ENCODE measurements at places on chromosomes 16 and 17. TPM values are rescaled to one million over a fixed set of nuclear protein-coding genes. Genes with fewer than 3 reads are reported as not detected.

DNA sequence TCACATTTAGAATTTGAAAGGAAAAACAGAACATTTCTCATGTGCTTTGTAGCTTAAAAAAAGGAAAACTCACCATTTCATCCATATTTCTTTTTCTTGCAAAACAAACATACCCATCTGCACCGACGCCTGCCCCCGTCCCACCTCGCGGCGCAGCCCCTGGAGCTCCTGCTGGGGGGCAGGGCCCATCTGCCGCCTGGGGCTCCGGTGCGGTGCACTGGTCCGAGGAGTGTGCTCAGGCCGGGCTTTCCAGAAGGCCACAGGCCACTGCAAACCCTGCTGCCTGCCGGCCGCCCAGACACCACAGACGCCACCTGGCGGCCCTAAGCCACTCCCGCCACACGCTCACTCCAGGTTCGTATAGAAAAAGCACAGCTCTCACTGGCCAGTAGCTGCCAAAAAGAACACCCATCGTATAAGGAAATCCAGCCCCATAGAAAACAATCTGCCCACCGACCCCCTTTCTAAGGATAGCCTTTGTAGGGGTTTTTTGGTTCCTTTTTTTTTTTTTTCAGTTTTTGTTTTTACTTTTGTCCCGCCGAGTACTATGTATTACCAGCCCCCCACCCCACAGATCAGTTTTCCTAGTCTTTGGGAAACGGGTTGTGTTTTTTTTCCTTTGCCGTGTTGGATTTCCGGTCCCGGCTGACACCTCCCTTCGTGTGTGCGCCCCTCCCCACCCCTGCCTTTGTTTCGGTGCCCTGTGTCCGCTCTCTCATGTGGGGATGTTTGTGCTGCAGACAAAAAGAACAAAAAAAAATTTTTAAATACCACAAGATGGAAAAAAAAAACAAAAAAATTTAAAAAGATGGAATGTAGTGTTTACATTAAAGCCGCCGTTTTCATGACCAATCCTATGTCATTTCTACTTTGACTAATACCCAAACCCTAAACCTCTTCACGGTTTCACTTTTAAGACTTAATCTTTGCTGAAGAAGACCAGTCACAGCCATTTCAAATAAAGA is 68.8 kb downstream of the AMFR start:
- no peaks in the 10 kb centered on the region for H3K27me3 ChIP-seq
- H3K36me3 ChIP-seq, result no peaks in the 10 kb centered on the region
- peak; percentile 76 for DNase-seq
- peak overlapping the region; percentile 93 for H3K27ac ChIP-seq
- H3K4me1 ChIP-seq, result peaks cover 29% of the 10 kb centered on the region
- H3K4me3 ChIP-seq, result peak overlapping the region; percentile 84

DNA sequence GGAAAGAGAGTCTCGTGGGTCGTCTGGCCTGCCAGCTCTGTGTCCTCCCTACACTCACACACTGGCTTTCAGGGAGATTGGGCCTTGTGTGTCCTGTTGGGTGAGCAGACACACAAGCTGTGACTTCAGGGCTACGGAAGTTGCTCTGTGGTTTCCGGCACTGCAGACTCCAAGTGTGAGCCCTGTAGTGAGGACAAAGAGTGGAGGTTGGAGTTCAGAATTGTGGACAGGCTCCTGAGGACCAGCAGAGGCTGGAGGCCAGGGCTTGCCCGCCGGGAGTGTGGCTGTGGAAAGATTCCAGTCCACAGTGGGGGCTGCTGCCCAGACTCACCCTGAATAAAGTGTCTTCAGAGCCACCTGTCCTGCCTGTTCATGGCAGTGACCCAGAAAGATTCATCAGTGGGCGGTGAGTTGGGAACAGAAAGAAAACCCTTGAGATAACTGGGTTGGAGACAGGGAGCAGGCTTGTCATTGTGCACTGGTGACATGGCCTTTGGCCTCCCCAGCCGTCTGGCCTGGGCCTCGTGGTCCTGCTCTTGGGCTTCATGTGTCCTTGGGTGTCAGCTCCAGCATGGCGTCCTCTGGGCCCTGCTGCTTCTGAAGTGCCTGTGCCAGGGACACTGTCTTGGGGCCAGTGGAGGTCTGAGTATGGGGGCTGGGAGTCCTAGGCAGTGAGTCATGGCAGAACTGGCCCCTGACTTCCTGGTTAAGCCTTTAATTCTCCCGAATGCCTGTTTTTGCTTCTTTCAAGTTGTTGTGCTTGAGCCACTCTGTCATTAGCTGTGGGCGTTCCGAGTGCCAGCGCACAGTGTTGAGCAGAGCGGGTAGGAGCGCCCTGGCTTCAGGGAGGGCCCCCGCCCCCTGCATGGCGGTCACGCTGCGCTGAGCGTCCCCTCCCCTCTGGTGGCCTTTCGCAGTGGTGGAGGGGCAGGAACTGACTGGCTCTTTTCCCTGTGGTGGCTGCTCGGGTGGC is 19.9 kb upstream of the ZNF750 start:
- peak overlapping the region; percentile 90 for H3K4me3 ChIP-seq
- H3K4me1 ChIP-seq, result peaks cover 55% of the 10 kb centered on the region
- H3K27me3 ChIP-seq, result no peaks in the 10 kb centered on the region
- peak overlapping the region; percentile 98 for H3K27ac ChIP-seq
- H3K36me3 ChIP-seq, result peaks cover 9% of the 10 kb centered on the region
- DNase-seq, result peak; percentile 58

GRCh38 chr16:53775821-53776431 is 72.0 kb downstream of the FTO start:
- no peaks in the 10 kb centered on the region for H3K27me3 ChIP-seq
- H3K27ac ChIP-seq, result no peak overlapping the region
- H3K4me1 ChIP-seq, result peaks cover 3% of the 10 kb centered on the region

MT1X gene
- 35.4 TPM for total RNA-seq

SP6 gene
- 0.22 TPM for total RNA-seq

Data from activated naive CD8-positive, alpha-beta T cell treated with anti-CD3 and anti-CD28 coated beads, Interleukin-2, amount 10 ng/mL, durations not matched to agents 7 days and 5 days (primary cell).